Activated naive CD4-positive, alpha-beta T cell (primary cell): ENCODE measurements at places on chromosomes 7 and 10.

GRCh38 chr7:22350466-22351328 is 6.3 kb downstream of the RAPGEF5 start:
- DNase-seq, result no peak

- no peak for DNase-seq
Measured at GRCh38 chr10:110376767-110377160, 72.0 kb upstream of the SMNDC1 start.

- DNase-seq, result no peak
Measured at GRCh38 chr7:155316427-155317113, 18.9 kb downstream of the INSIG1 start.

- DNase-seq, result no peak
Measured at GRCh38 chr7:35362341-35362740, 108.4 kb upstream of the TBX20 start.

DNA sequence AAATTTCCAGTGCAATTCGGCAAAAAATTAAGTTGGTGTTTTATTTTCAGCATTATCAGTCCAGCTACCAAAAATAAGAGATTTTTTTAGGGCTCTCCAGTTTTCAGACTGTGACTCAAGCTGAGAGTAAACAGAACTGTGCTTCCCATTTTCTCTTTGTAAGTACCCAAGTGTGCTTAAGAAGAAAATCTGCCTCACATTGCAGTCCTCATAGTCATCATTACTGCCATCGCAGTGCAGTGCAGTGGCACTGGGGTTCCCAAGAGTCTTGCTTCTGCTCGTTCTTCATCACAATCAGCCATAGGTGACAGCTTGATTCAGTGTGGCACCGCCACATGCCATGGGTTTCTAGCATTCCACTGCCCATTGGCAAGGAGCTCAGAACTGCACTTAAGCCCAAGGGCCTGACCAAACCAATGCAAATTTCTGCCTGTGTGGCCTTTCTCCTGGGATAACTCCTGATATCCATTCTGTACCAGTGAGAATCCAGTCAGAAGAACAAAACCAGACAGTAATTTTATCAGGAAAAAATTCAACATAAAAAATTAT is 25.6 kb upstream of the ERCC6 start:
- DNase-seq, result no peak
